Nucleus accumbens (tissue), 56 donors: ENCODE measurements at places on chromosomes 6 and 20.

GRCh38 chr6:107152638-107153430 lies 37.5 kb upstream of the BEND3 start:
- DNase-seq, result no peak

DNA sequence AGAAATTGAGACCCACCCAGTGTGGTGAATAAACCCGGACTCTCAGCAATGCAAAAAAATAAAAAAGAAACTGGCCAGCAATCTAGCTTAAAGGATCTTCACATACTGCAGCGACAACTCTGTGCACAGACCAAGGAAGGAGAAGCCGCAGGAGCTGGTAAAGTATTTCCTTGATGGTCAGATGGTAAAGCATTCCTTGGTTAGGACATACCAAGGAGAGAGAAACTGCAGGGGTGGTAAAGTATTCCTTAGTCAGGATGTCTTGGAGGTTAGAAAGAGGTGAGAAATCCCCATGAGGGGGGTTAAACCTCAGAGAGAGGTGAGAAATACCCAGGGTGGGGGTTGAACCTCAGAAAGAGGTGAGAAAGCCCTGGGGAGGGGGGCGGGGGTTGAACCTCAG lies 86.8 kb downstream of the PLG start:
- no peak for DNase-seq

GRCh38 chr6:42141603-42142117 lies 760 bp downstream of the C6orf132 start:
- no peak for DNase-seq

DNA sequence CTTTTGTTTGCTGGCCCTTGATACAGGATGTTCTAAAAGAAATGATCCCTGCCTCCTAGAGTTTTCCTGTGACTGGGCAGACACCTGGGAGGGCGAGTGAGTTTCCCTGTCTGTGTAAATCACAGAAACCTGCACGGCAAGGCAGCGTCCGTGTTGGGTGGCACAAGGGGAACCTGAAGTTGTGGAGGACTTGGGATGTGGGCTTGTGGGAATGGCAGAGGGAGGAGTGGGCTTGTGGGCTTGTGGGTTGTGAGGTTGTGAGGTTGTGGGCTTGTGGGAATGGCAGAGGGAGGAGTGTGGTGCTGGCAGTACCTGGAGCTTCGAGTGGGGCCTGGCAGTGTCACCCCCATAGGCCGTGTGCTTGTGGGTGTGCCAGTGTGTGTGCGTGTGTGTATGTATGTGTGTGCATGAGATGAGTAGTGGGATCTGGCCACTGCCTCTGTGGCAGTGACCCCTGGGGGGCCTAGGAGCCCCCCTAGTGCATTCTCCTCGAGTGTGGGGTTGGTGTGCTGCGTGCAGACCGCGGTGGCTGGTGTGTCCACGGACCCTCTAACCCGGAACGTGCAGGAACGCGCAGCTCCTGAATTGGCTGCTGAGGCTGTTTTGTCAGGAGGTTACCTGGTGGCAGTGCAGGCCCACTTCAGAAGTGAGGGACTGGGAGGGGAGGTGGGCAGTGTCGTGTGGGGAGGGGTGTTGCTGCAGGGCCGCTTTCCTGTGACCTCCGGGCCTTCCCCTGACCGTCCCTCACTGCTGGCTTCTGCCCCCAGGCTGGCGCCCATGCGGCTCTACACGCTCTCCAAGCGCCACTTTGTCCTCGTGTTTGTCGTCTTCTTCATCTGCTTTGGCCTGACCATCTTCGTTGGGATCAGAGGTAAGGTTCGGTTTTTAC lies 13.0 kb downstream of the TMEM181 start:
- no peak for DNase-seq

GRCh38 chr6:144654506-144654905 lies 369.4 kb downstream of the UTRN start:
- DNase-seq, result no peak

- DNase-seq, result no peak
These were observed 19.8 kb upstream of the C6orf62 start for GRCh38 chr6:24738741-24739140.
